ENCODE measurements at places on chromosomes 2 and 18.

- no peak for DNase-seq
Observed at GRCh38 chr2:157024129-157024528, 233.4 kb upstream of the GALNT5 start.

DNA sequence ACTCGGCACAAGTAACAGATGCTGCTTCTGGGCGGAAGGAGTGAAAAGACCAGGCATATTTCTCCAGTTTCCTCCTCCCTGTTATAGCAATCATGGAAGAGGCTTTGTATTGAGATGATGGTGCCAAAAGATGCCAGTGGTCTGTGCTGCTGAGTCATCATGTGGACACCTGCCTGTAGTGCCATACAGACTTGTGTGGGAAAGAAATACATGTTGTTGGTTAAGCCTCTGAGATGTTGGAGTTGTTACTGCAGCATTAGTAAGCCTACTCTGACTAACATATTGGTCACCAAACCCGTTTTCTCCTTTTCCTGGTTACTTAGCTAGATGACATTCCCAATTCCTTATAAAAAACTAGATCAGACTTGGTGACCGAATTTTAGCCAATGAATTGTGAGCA lies 356.9 kb downstream of the ZNF521 start:
- DNase-seq, result no peak

DNA sequence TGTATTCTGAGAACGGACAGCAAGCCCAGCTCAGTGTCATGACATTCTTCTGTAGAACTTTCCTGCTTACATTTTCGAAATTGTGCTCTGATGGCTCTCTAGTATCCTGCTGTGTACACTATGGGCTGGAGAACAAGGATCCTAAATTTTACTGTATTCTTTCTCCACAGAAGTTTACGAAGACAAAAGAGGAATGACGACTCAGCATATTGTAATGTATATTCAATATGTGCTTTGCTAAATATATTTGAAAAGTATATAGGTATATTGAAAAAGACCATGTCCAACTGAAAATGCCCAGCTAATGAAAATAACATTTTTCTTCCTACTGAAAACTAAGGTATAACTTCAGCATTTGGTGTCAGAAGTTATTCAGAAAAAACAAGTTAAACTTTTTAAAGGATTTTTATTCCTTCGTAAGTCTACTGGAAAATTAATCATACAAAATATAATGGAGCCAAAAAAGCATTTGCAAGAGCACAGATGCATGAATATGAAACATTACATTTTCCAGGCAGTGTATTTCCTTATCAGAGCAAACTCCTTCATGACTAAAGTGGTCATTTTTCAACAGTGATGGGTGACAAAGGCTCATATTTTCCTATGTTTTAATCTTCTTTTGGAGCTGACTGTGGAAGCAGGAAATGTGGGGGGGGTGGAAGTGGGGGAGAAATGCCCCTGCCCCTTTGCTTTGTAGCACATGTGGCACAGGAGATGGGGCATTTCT lies 143.8 kb upstream of the THUMPD2 start:
- no peak for DNase-seq

- no peak for DNase-seq
Observed at GRCh38 chr2:162267496-162267895, 24.3 kb upstream of the FAP start.

GRCh38 chr2:77046339-77046738 lies 475.8 kb downstream of the LRRTM4 start:
- no peak for DNase-seq

- DNase-seq, result no peak
Observed at GRCh38 chr2:73292906-73293533, 328 bp downstream of the EGR4 start.

DNA sequence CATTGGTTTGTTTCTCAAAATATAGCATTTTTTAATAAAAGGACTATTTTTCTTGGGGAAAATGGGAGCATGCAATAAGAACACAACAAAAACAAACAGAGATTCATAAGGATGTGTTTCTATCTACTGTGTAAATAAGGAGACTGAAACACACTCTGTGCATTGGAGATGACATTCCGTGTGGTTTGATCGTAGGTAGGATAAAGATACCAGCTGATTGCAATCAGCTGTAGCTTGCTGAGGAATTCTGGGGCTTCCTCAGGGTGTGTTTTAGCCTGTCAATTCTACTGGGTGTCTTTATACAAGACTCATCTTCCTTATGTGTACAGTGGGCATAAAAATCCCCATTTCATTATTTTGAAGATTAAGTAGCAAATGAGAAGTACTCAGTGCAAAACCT lies 591.6 kb downstream of the DSC3 start:
- no peak for DNase-seq

GRCh38 chr2:1422131-1422530 lies 8.9 kb downstream of the TPO start:
- no peak for DNase-seq

DNA sequence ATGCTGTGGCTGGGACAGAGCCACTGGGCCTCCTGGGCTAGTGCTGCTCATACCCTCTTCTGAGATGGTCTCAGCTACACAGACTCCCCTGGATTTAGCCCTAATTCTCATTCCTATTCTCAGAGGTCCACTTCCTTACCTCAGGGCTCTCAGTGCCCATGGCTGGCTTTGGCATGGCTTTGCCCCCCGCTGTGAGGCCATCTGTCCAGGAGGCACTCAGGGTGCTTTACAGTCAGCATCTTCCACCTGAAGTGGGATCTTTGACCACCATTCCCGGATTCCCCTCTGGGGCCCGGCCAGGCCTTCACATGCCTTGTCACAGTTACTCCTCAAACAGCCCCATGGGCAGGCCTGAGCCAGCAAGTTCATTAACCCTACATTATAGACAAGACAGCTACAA lies 161.8 kb downstream of the CELF4 start:
- DNase-seq, result no peak

DNA sequence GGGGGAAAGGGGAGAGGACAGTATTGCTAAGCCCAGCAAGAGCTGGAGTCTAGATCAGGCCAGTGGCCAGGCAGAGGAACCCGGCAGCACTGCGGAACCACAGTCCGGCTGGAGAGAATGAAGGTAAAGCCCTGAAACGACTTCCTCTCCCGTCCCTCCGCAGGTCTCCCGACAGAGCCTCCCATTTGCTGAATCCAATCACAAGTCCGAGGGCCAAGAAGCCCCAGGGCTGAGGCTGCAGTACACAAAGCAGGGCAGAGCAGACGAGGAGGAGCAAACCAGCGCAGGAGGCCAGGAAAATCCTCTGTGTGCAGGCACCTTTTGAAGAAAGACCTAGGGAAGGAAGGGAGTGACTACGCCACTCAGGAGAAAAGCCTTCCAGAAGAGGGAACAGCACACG lies 104.4 kb downstream of the OSBPL1A start:
- DNase-seq, result no peak

- no peak for DNase-seq
Observed at GRCh38 chr2:69493268-69493667, 56.0 kb upstream of the NFU1 start.

- no peak for DNase-seq
Observed at GRCh38 chr18:57088883-57089282, 58.0 kb upstream of the BOD1L2 start.

GRCh38 chr18:22238036-22238435 lies 68.6 kb downstream of the GATA6 start:
- no peak for DNase-seq

DNA sequence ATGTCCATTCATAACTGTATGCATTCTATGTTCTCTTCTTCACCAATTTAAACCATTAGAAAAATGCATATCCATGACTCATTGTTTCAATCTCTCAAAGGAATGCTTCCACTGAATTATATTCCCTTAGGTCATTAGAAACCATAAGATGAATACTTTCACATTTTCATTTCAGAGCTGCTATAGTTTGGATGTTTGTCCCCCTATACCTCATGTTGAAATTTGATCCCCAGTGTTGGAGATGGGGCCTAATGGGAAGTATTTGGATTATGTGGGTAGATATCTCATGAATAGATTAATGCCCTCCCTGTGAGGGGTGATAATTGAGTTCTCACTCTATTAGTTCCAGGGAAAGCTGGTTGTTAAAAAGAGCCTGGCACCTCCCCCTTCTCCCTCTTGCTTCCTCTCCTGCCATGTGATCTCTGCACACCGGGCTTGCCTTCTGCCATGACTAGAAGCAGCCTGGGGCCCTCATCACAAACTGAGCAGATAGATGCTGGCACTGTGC lies 35.7 kb downstream of the THUMPD2 start:
- DNase-seq, result no peak

GRCh38 chr2:27498975-27499374 lies 2.3 kb downstream of the GCKR start:
- DNase-seq, result no peak

GRCh38 chr2:137254052-137254451 lies 488.7 kb downstream of the THSD7B start:
- no peak for DNase-seq

DNA sequence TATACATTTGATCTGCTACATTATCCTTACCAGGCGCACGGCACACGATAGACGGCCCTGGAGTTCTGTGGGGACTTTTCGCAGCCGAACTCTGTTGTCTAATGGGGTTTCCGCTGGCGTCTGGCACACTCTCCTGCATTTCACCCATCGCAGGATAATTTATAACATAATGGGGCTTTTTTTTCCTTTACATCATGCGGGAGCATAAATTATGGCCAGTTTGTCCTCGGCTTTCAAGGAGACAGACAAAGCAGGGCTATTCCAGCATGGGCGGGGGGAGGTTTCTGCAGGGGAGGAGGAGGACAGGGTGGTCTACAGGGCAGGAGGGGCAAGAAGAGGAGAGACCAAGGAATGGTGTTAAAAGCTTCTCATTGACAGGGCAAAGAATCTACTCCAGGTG lies 279.8 kb downstream of the CELF4 start:
- no peak for DNase-seq

DNA sequence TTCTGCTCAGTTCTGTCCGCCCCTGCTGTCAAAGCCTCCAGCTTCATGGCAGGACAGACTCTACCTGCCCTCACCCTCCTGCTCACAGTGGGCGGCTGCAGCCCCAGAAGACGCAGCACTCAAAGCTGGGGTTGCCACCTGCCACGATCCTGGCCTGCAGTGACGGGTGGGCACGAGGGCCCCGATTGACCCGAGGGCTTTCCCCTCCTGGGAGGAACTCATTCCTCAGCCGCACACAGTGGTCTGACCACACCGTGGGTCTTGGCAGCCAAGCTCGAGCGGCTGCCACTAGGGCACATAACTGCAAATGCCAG lies 47.1 kb downstream of the HS6ST1 start:
- DNase-seq, result no peak

- DNase-seq, result no peak
Observed at GRCh38 chr2:133424876-133425275, 143.4 kb downstream of the NCKAP5 start.

DNA sequence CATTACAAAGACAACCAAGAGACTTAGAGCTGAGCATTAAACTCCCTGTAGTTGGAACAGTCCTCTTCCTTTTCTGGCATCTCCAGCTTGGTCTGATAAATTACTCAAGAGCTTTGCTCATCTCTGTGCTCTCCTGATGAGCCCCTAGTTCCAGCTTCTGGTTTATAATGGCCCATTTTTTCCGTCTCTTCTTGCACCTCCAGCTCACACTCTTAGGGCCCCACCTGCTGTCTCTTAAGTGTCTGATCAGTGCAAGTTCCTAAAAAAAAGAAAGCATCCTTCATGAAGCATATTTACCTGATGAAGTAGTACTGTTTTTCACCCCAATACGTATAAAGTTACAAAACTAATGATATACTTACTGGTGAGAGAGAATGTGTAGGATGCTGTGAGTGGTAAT lies 822.9 kb downstream of the RNF144A start:
- no peak for DNase-seq

- DNase-seq, result no peak
Observed at GRCh38 chr2:52117299-52117698, 1085.4 kb upstream of the NRXN1 start.

DNA sequence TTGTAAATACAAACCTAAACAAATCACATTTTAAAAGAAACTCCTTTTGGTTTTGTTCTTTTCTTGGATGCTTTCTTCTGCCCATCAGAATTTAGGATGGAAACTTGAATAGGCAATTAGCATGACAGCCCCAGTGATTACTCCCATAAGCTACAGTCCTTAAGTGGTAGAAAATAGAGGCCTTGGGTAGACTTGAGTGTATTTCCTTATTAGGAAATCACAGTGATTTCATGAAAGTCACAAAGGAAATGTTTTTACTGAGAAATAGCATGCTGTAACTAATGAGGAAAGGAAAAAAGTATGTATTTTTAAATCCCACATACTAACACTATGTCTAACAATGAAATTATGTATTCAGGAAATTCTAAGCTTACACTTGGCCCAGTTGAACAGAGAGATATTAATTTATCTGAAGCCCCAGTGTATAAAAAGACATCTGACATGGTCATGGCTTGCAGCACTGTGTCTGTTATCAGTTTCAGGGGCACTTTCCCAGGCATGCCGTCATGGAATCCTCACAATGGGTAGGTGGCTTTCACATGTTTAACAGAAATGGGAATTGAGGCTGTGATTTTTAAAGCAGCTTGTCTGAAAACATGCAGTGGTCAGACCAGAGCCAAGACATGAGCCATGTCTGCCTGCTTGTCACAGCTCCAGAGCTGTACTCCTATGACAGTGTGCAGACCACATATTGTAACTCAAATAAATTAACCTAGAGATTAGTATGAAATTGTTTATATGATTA lies 79.7 kb upstream of the TRIB2 start:
- no peak for DNase-seq

DNA sequence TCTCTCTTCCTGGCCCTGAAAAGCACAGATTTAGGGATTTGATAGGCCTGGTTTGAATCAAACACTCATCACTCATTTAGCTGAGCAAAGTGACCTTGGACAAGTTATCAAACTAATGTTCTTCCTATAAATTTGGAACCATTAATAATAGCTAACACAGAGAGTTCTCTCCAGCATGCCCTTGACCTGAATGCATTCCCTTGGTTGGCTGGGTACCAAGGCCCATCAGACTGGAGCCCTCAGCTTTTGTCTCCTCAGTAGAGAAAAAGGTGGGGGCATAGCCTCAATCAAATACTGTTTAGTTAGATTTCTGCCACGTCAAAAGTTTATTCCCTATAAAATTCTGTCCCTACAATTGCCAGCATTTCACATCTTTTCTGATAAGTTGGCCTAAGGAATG lies 13.8 kb upstream of the MRPL19 start:
- DNase-seq, result no peak

DNA sequence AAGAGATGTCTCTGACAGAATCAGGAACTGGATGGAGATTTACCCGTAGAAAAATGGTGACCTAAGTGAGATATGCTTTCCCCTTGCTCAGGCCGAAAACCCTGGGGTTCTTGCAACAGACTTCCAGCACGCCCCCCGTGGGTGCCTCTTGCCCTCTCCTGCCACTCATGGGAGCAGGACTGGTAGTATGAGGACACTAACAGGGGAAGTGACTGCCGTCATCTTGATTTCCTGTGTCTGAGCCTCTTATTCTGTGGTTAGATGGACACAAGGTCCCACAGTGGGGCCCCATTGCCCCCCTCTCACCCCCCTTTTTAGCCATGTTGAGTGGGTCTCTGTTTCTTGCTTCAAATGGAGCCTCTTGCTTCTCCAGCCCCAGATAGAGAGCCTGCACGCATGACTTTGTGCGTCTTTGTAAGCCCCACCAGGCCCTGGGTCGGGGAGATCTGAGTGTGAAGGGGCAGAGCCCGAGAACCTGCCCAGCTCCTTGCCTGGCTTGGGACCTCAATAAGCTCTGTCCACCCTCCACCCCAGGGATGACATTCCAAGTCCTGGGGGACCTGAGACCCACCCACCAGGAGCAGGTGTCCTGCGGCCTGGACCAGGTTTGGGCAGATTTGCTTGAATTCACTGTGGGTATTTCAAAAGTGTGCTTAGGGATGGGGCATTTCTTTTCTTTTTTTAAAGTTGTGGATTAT lies 12.6 kb downstream of the GNLY start:
- DNase-seq, result no peak
